ENCODE measurements at places on chromosomes 4 and X. TPM values are rescaled to one million over a fixed set of nuclear protein-coding genes. Genes with fewer than 3 reads are reported as not detected.

The ANOS1 gene
- not detected for total RNA-seq

DNA sequence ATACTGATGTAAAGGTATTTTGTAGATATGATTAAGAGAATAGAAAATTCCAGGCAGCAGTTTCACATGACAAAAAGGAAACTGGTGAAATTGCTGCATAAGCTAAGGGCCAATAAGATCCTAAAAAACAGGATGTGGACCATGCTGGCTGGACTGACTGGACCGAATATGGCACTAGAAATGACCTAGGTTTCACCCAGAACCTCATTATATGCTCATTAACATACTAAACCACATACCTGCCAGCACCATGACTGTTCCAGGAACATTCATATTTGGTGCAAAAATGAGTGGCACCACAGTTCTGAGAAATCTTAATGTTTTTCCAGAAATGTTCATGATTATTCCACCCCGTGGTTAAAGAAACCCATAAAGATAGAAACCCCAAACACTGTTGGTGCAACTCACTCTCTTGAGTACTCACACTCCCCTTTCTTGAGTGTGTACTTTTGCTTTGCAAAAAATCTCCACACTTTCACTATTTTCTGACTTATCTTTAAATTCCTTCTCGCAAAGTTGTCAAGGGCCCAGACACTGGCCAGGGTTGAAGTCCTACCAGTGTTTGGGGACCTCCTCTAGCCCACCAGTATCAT, 74.0 kb downstream of the FANCB start:
- no peak for DNase-seq

- no peak for DNase-seq
These were observed 312.4 kb upstream of the PABPC5 start for GRCh38 chrX:91122151-91122694.

GRCh38 chrX:74535408-74536151, 78.8 kb downstream of the RLIM start:
- peak; percentile 64 for DNase-seq

DNA sequence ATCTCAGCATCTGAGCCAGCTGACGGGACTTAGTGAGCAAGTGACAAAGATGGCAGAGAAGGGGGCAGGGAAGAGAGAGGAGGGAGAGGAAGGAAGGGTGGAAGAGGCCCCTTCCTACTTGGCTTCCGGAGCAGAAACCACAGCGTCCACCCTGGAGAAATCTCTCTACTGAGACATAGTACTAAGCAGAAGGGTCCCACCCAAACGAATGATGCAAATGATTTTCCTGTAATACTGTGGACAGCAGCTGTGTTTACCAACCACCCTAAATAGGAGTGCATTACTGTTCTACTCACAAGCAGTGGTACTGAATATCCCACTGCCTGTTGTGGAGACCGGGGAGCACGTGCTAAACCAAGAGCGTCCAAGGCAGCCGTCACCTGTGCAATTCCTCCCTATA, 29.4 kb downstream of the DTHD1 start:
- no peak for DNase-seq

GRCh38 chr4:136369073-136369472, 1163.2 kb downstream of the PCDH18 start:
- no peak for DNase-seq

The CFAP299 gene
- not detected for total RNA-seq

- no peak for DNase-seq
These were observed 7.3 kb downstream of the SPON2 start for GRCh38 chr4:1164956-1165545.

- no peak for DNase-seq
These were observed 132.8 kb upstream of the FUNDC1 start for GRCh38 chrX:44675362-44676024.

DNA sequence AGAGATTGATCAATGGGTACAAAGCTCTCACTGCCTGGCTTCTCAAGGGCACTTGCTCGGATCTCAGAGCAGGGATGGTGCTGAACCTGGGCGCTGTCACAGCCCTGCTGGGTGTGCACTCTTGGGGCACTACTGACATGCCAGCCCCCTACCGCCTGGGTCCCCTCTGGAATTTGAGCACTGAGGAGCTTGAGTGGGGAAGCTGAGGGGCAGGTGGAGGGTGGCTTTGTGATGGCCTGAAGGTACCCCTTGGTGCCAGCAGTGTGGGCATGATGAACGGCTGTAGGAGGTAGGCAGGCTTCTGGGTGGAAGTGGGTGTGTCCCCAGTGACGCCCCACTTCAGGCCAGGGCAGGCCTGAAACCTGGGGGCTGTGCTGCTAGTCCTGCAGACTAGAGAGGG, 379.1 kb upstream of the GRID2 start:
- no peak for DNase-seq

GRCh38 chr4:148278310-148278709, 163.9 kb downstream of the NR3C2 start:
- no peak for DNase-seq

GRCh38 chrX:106935175-106935574, 15.0 kb downstream of the CLDN2 start:
- DNase-seq: no peak

DNA sequence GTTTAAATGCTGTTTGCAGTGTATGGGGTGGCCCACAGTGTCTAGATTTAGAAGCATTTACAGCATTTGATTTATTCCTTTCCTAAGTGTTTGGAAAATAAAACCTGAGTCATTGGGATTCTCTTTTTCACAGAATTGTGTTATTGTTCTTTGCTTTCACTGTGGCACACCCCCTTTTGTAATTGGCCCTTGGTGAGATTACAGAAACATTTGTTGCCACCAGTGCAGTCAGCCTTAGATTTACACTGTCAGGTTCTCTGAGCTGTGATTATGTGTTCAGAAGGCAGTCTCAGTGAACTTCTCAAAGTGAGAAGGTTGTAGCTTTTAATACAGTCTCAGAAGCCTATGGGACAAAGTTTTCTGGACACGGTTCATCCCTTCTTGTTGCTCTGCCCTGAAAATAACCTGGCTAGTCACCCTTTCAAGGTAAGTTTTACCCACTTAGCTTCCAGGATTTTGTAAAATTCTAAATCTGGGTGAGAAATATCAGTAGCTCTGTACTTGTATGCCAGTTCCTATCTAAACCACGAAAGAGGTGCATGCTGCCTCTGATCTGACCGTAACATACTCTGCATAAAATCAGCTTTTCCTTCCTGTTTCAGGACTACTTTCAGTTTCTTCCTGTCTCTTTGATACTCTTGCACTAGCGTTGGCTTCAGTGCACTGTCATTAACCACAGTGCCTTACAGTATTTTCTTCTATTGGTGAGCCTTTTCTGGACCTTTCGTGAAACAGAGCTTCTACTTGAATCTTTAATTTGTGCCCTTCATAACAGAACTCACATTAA, 12.6 kb downstream of the RUFY3 start:
- DNase-seq: no peak

GRCh38 chrX:75301060-75301459, 27.2 kb downstream of the UPRT start:
- DNase-seq: no peak

The PDHA2 gene
- not detected for total RNA-seq

The IQCM gene
- not detected for total RNA-seq

- DNase-seq: no peak
These were observed 728.2 kb downstream of the ARAP2 start for GRCh38 chr4:35516102-35516501.

DNA sequence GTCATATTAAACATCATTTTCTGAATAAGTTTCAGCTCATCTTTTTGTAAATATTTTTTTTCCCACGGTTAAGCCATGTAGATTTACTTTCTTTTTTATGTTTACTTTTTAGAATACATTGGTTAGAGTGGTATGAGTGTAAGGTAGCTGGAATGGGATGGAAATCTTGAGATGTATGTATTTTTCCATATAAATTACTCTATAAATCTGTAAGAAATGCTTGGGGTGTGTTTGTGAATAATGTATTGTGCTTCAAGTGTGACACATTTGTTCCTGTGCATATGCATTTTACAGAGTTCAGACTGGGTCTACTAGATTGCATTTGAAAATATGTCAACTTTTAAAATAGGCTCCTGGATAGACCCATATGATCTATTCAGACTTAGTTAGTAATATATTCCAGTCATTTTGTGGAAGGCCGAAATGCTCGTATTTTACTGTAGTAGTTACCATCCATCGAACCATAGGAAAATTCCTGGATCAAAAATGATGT, 756.8 kb downstream of the RAPGEF2 start:
- DNase-seq: no peak

- DNase-seq: no peak
These were observed 236.9 kb downstream of the SHOX start for GRCh38 chrX:867502-867901.

The RAB33A gene
- total RNA-seq: 22.8 TPM

DNA sequence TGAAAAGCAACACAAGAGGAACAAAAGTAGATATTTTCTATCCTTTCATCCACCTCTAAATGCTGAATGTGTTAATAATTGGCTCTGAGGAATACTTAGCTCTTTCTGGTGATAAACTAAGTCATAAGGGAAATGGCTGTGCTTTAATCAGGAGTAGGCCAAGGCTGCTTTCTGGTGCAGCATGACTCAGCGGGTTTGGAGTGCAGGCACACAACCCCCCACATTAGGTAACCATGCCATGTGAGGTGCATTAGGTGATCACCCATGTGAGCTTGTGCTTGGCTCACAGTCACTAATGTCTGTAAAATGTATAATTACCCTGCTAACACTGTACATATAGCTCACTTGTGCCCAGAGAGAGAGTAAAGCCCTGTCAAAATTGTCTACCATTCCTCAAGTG, 57.2 kb downstream of the USP38 start:
- DNase-seq: no peak

DNA sequence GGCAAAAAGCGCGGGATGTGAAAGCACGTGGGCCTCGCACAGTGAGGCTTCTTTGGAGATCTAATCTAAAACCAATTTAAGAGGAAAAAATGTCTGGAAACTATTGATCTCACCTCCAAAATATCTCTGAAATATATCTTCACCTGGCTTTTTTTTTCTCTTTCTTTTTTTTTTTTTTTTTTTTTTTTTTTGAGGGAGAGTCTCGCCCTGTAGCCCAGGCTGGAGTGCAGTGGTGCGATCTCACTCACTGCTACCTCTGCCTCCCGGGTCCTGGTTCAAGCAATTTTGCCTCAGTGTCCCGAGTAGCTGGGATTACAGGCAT, 383 bp upstream of the ZMAT1 start:
- no peak for DNase-seq

DNA sequence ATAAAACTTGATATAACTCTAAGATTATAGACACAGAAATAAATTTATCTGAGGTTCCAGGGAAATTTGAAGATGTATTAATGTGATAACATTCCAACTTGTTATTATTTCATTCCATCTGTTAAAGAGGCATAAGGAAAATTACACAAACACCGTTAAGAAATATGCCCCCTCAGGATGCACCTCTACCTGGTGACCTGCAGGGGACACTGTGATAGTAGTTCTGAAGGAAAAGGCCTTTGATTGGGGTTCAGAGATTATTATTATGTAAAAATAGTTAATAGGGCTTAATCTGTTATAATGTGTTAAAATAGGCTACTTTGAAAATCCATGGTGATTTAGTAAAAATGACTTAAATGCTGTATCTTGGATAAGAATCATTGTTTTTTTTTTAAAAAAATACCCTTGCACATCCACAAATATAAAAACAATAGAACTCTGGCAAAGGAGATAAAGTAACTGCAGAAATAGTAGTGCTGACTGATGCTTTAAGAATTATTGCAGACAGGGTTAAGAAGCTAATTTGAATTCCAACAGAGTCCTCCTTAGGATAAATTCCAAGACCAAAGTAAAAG, 6.1 kb upstream of the ABRAXAS1 start:
- no peak for DNase-seq

All from activated naive CD4-positive, alpha-beta T cell treated with anti-CD3 and anti-CD28 coated beads, Interleukin-2, amount 50 U/mL, for 72 hours (primary cell).